Testis (tissue), 5 donors: ENCODE measurements at places on chromosomes 3 and 15. TPM values are rescaled to one million over a fixed set of nuclear protein-coding genes. Genes with fewer than 3 reads are reported as not detected.

- no peak overlapping the region for H3K4me3 ChIP-seq
- H3K27ac ChIP-seq: no peak overlapping the region
- no peaks in the 10 kb centered on the region for H3K27me3 ChIP-seq
- no peak for DNase-seq
- no peaks in the 10 kb centered on the region for H3K36me3 ChIP-seq
- peaks cover 9% of the 10 kb centered on the region for H3K4me1 ChIP-seq
These were observed 23.9 kb upstream of the BCL2L10 start for GRCh38 chr15:52136442-52136980.

DNA sequence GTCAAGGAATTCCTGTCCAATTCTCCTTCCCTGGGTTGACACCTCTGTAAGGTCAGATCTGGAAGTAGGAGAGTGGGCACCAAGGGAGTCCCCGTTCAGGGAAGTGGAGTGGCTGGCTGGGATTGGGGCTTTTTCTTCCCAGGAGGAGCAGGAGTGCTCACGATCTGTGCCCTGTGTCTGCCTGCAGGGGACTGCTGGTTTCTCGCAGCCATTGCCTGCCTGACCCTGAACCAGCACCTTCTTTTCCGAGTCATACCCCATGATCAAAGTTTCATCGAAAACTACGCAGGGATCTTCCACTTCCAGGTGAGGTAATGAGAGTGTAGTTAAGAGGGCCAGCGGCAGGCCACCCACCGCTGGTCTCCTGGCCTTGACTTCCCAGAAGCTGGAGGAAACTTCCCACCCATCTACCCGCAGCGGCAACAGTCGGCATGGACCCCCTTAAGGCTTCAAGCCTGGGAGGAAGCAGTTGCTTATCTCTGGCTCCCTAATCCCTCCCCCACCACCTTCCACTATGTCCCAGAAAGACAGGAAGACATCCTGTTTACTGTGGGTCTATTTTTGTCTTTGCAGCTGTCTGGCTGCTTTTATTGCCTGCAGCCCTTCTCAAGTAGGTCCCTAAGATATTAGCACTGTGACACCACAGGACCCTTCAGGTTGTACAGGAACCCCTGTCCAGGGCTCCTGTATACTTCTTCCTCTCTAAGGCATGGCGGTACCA is 26.8 kb downstream of the CAPN3 start:
- no peak for DNase-seq
- no peaks in the 10 kb centered on the region for H3K36me3 ChIP-seq
- H3K27me3 ChIP-seq: no peaks in the 10 kb centered on the region
- no peak overlapping the region for H3K4me3 ChIP-seq
- H3K27ac ChIP-seq: no peak overlapping the region

DNA sequence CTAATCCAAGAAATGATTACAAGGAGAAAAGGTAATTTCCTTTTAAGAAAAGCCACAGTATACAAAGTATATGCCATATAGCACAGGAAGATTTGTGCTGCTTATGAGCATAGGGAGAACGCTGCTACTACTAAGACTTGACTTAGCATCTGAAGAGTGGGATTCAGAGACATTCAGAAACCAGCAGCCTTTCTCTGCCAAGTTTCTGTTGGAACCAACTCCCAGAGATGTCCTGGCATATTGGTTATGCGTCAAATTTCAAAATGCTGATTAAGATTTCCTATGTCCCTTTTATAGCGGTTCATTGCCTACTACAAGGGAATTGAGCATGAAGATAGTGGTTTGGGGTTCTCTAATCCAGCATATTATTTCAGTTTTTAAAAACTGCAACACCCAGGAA is 4.9 kb downstream of the NR2E3 start:
- DNase-seq: no peak
- H3K4me1 ChIP-seq: no peaks in the 10 kb centered on the region
- no peaks in the 10 kb centered on the region for H3K27me3 ChIP-seq
- no peak overlapping the region for H3K4me3 ChIP-seq
- H3K27ac ChIP-seq: no peak overlapping the region
- no peaks in the 10 kb centered on the region for H3K36me3 ChIP-seq

- DNase-seq: no peak
- H3K4me3 ChIP-seq: no peak overlapping the region
- no peaks in the 10 kb centered on the region for H3K36me3 ChIP-seq
- no peak overlapping the region for H3K27ac ChIP-seq
- H3K27me3 ChIP-seq: no peaks in the 10 kb centered on the region
These were observed 189.1 kb downstream of the GOLGA6L6 start for GRCh38 chr15:20352241-20353200.

DNA sequence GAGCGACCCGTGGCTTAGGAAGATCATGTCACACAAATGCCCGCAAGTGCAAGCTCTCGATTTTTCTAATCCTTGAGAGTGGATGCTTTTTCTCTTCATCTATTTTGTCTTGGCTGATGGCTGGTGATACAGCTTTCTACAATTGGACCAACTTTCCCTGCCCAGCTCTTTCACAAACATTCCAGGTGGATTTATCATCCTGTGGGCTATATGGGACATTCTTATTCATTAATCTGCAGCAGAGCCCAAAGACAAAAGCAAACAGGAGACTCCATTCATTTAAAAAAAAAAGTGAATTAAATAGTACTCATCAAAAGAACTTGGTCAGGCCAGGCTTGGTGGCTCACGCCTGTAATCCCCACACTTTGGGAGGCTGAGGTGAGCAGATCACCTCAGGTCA is 14.2 kb upstream of the TSEN2 start:
- no peaks in the 10 kb centered on the region for H3K4me1 ChIP-seq
- no peak for DNase-seq
- no peak overlapping the region for H3K27ac ChIP-seq

GRCh38 chr15:33119273-33119672 is 75.2 kb downstream of the FMN1 start:
- H3K27ac ChIP-seq: no peak overlapping the region
- H3K36me3 ChIP-seq: no peaks in the 10 kb centered on the region
- H3K4me1 ChIP-seq: no peaks in the 10 kb centered on the region
- no peak for DNase-seq

GRCh38 chr3:4644951-4645350 is 151.8 kb downstream of the ITPR1 start:
- H3K27ac ChIP-seq: no peak overlapping the region
- no peaks in the 10 kb centered on the region for H3K4me1 ChIP-seq
- H3K4me3 ChIP-seq: no peak overlapping the region
- DNase-seq: no peak
- no peaks in the 10 kb centered on the region for H3K36me3 ChIP-seq

DNA sequence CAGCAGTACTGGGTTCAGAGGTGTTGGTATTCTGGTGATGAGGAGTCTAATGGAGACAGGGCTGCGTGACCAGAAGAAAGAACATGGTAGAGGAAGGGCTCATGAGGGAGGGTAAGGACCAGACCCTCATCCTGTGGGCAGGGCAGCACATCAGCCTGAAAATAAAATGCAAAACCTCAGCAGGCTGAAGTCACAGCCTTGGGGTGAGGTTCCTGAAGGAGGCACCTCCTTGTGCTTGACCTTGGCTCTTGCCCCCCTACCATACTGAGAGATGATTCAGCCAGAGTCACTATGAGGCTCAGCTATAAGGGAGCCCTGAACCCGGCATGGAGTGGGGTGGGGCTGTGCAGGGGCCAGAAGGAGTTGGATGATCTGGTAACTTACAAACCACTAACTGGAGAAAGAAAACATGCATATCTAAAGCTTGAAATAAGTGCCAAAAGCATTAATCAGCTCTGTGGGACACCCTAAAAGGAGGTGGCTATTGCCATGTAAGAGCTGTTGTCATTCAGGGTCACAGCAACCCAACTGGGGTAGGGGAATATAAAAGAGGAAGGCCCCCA is 60.2 kb downstream of the CORO2B start:
- H3K27ac ChIP-seq: peak overlapping the region; percentile 82
- no peaks in the 10 kb centered on the region for H3K27me3 ChIP-seq
- no peak for DNase-seq
- no peaks in the 10 kb centered on the region for H3K36me3 ChIP-seq

DNA sequence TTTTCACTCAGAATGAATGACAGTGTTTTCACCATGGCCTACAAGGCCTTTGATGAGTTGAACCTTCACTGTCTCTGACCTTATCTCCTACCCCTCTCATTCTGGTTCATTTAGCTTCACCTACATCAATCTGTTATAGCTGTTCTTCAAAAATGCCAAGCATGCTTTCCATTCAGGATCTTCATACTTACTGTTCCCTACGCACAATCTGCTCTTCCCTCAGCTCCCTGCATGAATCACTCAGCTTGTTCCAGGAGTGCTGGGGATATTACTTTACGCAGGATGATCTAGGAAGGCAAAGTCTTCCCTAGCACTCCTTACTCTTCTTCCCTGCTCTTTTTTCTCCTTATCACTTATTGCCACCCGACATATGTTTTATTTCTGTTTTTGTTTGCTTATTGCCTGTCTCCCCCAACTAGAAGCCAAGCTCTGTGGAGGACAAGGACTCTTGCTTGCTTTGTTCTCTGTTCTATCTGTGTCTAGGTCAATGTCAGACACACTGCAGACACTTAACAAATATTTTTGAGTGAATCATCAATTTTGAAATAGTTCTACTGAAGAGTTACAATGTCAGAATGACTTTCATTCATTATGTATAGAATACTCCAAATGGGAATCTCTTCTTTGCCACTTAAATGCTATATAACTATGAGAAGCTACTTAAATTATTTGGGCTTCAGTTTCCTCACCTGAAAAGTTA is 238.3 kb upstream of the FEZF2 start:
- H3K4me1 ChIP-seq: no peaks in the 10 kb centered on the region
- H3K36me3 ChIP-seq: no peaks in the 10 kb centered on the region
- no peak for DNase-seq
- no peak overlapping the region for H3K4me3 ChIP-seq
- H3K27ac ChIP-seq: no peak overlapping the region

- peaks cover 11% of the 10 kb centered on the region for H3K4me1 ChIP-seq
- no peak for DNase-seq
- H3K4me3 ChIP-seq: peak overlapping the region; percentile 79
These were observed 583 bp upstream of the RBSN start for GRCh38 chr3:15099364-15100098.

DNA sequence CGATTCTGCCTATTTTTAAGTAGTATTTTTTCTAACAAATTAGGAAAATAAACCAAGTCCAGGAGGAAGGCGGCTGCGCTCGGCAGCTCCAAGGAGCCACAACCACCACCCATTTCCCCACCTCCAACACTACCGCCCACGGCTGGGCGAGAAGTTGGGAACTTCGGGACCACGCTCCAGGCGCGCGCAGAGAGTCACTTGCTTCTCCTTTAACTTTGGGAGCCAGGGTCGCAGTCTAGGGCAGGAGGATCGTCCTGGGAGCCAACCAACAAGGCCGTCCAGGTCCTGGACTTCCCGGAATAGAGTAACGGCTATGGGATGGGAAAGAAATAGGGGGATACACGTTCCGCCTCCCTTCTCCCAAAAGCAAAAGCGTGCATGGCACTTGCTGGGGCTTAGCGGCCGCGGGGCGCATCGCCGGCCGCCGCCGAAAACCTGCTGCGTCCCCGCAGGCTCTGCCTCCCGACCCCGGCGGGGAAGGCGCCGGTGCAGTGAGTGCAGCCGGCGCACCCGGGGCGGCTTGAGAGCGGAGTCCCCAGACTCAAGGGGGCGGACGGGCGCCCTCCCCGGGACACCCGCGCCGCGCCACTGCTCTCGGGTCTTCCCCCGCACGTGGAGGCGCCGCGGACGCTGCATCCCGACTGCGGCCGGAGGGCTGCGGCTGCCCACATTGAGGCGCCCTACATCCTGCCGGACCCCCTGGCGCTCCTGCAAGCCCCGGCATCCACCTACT is 699 bp downstream of the MEGF11 start:
- H3K27ac ChIP-seq: no peak overlapping the region
- peak; percentile 18 for DNase-seq
- H3K36me3 ChIP-seq: no peaks in the 10 kb centered on the region
- H3K27me3 ChIP-seq: no peaks in the 10 kb centered on the region
- peak overlapping the region; percentile 34 for H3K4me3 ChIP-seq
- H3K4me1 ChIP-seq: peaks cover 16% of the 10 kb centered on the region

DNA sequence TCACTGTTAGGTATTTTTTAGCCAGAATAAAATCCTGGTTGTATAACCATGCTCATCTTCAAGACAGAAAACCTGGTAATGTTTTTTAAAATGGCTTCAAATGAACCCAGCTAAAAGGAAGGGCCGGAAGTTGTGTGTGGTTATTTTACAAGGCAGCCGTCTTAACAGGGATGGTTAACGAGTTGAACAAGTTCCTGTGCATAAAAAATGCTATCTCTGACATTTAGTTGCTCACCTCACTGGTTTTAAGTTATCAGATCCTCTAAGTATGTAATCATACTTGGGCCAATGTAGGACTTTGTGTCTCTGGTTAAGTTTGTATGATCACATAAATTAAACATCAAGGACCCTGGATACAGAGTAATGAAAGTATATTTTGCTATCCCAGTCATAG is 2.1 kb downstream of the ATP11B start:
- no peak for DNase-seq
- H3K4me3 ChIP-seq: peak overlapping the region; percentile 86
- H3K27me3 ChIP-seq: no peaks in the 10 kb centered on the region
- H3K4me1 ChIP-seq: peaks cover 6% of the 10 kb centered on the region
- H3K36me3 ChIP-seq: no peaks in the 10 kb centered on the region

GRCh38 chr15:40926659-40927494 is 2.3 kb upstream of the DLL4 start:
- H3K27me3 ChIP-seq: no peaks in the 10 kb centered on the region
- no peak overlapping the region for H3K27ac ChIP-seq
- H3K36me3 ChIP-seq: no peaks in the 10 kb centered on the region
- H3K4me3 ChIP-seq: no peak overlapping the region
- H3K4me1 ChIP-seq: peaks cover 45% of the 10 kb centered on the region
- no peak for DNase-seq

The EXD1 gene
- 47.0 TPM for polyA plus RNA-seq

The PLA2G4D gene
- 0.11 TPM for polyA plus RNA-seq

The ITIH1 gene
- 2.9 TPM for polyA plus RNA-seq

The ARGFX gene
- polyA plus RNA-seq: not detected

The WDR93 gene
- 31.9 TPM for polyA plus RNA-seq

The DLL4 gene
- polyA plus RNA-seq: 2.0 TPM

The HES1 gene
- 17.5 TPM for polyA plus RNA-seq

The THRB gene
- polyA plus RNA-seq: 2.0 TPM

The QTRT2 gene
- 17.9 TPM for polyA plus RNA-seq

The TM4SF1 gene
- 62.7 TPM for polyA plus RNA-seq

The LSAMP gene
- 9.1 TPM for polyA plus RNA-seq

The SCAANT1 gene
- polyA plus RNA-seq: 4.4 TPM

The MESD gene
- polyA plus RNA-seq: 26.0 TPM
